ENCODE measurements at places on chromosomes 7 and 10.

DNA sequence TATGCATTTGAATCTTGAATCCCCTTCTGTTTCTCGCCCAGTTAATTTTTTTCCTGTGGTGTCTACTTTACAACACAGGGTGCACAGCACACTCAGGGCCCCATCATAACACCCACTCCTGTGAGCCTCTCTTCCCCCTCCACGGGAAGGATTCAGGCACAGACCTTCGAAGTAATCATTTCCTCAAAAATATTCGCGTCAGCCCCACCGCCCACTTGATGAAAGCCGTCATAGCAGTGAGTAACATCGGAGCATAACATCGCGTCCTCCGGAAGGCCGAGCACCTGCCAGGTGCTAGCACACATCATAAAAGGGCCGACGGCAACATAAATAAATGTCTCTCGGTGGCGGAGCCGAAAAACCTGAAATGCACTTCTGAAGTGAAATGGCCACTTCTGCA, 201.7 kb upstream of the ADARB2 start:
- DNase-seq: peak; percentile 59

- DNase-seq: no peak
Observed at GRCh38 chr7:155486783-155487508, 29.0 kb downstream of the EN2 start.

DNA sequence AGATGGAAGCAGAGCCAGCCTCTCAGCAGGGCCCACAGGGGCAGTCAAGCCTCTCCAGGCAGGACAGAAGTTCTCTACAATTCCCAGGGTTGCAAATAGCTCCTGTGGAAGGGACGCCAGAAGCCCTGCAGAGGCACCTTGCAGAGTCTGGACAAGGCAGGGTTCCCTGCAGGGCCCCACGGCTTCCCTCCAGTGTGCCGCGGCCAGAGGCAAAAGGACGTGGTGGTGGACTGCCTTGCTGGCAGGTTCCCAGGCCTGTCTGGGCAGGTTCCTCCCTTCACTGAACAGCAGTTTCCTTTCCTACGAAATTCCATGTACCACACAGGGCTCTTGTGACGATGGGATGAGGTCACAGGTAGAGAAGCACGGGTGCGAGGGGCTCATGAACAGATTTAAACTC, 25.1 kb downstream of the UPP1 start:
- no peak for DNase-seq

DNA sequence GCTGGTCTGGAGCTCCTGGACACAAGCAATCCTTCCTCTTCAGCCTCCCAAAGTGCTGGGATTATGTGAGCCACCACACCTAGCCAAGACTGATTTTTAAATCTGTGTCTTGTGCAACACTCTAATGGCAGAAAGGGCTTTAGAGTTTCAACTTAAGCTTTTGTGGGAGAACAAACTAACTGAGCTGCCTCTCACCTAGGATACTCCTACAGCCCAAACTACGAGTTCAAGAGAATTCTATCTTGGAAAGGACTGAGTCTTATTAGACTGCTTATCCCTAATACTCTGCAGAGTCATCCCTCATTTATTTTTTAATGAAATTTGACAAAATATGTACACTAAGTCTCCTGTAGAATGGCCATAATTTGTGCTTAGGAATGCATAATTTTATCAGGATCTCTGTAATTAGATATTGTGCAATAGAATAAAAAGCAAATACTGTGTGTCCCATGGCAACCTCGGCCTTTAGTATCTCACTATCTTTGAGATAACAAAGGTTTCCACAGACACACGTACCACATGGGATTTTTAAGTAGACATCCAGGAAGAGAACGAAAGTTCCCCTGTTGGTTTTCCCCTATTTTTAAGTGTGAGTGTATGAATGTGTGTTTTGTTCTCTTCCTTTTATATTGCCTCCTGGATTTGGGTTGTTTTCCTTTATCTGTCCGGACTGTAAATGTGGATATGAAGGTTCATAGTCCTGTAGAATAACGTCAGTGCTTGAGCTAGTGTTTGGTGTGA, 199.4 kb upstream of the TCF7L2 start:
- DNase-seq: no peak

GRCh38 chr7:118286131-118286530, 61.6 kb downstream of the ANKRD7 start:
- no peak for DNase-seq

- DNase-seq: no peak
Observed at GRCh38 chr7:119842337-119842736, 430.6 kb upstream of the KCND2 start.

DNA sequence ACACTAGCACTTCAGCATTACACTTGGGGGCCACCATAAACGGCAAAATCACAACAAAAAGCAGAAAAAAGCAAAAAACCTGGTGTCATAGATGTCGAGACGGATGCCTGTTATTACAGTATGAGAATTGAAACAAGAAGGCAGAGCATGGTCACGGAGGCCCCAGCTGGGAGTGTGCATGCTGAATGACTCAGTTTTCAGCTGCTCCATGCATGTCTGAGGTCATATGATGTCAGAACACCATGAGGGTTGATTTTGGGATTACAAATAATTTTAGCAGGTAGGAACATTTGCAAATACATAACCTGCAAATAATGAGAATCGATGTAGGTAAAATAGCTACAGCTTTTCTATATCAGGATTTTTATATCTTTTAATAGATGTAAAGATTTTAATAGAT, 19.1 kb downstream of the ZMYND11 start:
- no peak for DNase-seq

DNA sequence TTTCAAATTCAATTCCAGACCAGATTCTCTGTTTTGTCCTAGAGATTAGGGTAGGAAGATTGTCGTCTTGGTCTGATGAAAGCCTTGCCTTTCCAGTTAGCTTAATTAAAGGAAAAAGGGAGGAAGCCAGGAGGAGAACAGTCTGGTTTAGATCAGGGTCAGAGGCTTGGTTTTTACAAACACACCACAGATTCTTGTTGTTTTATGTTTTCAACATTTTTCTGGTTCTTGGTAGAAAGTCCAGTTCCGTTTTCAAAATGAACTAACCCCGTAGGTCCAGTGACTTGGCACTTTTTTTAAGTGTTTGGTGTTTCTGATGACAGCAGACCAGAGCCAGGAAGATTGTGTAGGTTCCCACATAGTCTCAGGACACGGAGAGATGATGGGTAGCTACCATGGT, 167.1 kb upstream of the INHBA start:
- no peak for DNase-seq
